Karpas-422 (cell line): ENCODE measurements at places on chromosomes 7 and 10. TPM values are rescaled to one million over a fixed set of nuclear protein-coding genes. Genes with fewer than 3 reads are reported as not detected.

DNA sequence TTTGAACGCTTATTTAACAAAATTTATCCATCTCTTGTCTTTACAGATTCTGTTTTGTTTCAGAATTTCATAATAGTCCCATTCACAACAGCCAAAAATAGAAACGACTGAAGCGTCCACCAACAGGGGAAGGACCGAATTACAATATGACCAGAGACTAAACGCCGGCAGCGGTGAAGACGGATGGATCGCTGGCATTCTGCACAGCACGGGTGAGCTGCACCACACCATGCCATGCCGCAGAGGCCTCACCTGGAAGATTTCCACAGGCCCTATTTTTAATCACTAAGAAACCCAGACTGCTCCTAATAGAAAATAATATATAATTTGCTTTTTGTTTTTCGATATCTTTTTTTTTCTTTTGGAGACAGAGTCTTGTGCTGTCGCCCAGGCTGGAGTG lies 91.0 kb downstream of the ELFN1 start:
- H3K27ac ChIP-seq: no peak overlapping the region
- no peak for DNase-seq
- no peaks in the 10 kb centered on the region for H3K36me3 ChIP-seq
- H3K27me3 ChIP-seq: no peaks in the 10 kb centered on the region
- H3K4me1 ChIP-seq: no peaks in the 10 kb centered on the region

DNA sequence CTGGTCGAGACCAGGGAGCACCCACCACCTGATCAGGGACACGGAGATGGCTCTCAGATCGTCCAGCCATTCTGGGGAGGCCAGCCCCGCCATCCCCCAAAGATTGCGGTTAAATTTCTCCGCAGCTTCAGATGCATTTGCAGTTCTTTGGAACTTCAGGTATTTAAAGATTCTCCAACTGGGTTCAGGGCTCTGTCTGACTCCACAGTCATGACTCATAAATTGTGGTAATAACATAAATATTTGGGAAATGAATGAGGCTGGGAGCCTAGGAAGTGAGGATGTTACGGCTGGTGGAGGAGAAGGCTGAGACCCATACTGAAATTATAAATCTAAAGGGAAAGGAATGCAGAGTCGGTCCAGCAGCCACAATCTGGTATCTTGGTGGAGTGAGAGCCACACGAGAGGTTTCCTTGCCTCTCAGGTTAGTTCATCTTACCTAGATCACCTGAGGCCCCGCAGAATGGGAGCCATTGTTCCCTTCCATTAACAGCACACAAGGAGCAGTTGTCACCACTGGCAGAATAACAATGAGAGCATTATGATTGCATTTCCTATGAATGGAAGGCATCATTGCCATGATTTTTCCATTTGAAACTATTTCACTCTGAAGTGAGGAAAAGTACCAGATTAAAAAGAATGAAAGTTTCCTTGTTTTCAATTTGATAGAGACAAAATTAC lies 26.7 kb upstream of the DNAJB6 start:
- H3K4me1 ChIP-seq: no peaks in the 10 kb centered on the region
- DNase-seq: no peak
- no peak overlapping the region for H3K27ac ChIP-seq
- H3K36me3 ChIP-seq: no peaks in the 10 kb centered on the region
- no peak overlapping the region for H3K4me3 ChIP-seq

DNA sequence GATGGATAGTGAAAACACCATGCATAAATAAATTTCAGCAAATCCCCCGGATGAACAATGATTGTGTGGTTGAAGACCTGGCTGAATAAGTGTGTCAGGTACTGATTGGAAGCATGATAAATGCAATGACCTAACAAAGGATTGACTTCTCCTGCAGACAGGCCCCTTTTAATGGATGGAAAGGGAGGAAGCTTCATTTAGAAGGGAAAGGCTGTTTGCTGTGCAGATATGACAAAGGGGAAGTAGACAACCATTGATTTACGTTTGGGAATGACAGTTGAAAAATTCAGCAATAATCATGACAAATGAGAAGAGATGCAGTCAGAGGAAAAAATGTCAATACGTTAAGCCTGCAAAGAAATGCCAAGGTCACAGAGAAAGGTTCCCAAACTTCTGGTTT lies 503.8 kb downstream of the LRMDA start:
- no peaks in the 10 kb centered on the region for H3K36me3 ChIP-seq
- DNase-seq: no peak
- no peak overlapping the region for H3K4me3 ChIP-seq

- H3K36me3 ChIP-seq: no peaks in the 10 kb centered on the region
- no peak overlapping the region for H3K27ac ChIP-seq
- no peaks in the 10 kb centered on the region for H3K4me1 ChIP-seq
- no peaks in the 10 kb centered on the region for H3K27me3 ChIP-seq
Observed at GRCh38 chr7:21317966-21318915, 109.6 kb upstream of the SP4 start.

DNA sequence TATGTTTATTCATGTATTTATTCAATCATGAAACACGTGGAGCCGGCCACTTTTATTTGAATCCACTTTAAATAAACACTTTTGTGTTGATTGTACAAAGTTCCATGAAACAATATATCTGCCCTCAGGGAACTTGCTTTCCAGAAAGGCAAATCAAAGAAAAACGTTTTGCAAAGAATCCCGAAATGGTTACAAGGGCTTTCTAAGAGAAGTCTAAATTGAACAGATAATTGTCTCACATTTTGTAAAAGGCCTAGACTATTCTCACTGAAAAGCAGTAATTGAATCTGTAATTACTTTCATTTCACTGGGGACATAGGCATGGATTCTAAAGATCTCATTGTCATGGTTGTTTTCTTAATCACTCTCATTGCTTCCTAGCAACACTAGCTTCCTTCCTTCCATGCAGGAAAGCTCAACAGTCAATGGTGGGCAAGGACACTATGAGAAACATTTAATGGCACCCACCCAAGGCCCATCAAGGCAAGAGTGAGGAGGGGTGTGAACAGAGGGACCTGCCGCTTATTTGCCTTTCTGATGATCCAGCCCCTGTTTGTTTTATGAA lies 622.4 kb upstream of the C7orf33 start:
- no peak overlapping the region for H3K4me3 ChIP-seq
- H3K4me1 ChIP-seq: no peaks in the 10 kb centered on the region
- H3K27me3 ChIP-seq: no peaks in the 10 kb centered on the region
- no peak overlapping the region for H3K27ac ChIP-seq

GRCh38 chr7:50762337-50762736 lies 20.4 kb downstream of the GRB10 start:
- no peaks in the 10 kb centered on the region for H3K4me1 ChIP-seq
- H3K4me3 ChIP-seq: no peak overlapping the region

The OSBPL3 gene
- 120 and 149 TPM in 2 replicates for total RNA-seq

The MAD1L1 gene
- 38.6 and 61.5 TPM in 2 replicates for total RNA-seq

GRCh38 chr10:49512121-49512809 lies 26.7 kb downstream of the ERCC6 start:
- H3K4me3 ChIP-seq: no peak overlapping the region
- H3K4me1 ChIP-seq: peaks cover 14% of the 10 kb centered on the region
- H3K27ac ChIP-seq: no peak overlapping the region
- H3K36me3 ChIP-seq: no peaks in the 10 kb centered on the region

GRCh38 chr10:47415520-47416304 lies 31.6 kb upstream of the ZNF488 start:
- no peak overlapping the region for H3K27ac ChIP-seq
- no peaks in the 10 kb centered on the region for H3K27me3 ChIP-seq
- no peak for DNase-seq
- no peaks in the 10 kb centered on the region for H3K36me3 ChIP-seq

DNA sequence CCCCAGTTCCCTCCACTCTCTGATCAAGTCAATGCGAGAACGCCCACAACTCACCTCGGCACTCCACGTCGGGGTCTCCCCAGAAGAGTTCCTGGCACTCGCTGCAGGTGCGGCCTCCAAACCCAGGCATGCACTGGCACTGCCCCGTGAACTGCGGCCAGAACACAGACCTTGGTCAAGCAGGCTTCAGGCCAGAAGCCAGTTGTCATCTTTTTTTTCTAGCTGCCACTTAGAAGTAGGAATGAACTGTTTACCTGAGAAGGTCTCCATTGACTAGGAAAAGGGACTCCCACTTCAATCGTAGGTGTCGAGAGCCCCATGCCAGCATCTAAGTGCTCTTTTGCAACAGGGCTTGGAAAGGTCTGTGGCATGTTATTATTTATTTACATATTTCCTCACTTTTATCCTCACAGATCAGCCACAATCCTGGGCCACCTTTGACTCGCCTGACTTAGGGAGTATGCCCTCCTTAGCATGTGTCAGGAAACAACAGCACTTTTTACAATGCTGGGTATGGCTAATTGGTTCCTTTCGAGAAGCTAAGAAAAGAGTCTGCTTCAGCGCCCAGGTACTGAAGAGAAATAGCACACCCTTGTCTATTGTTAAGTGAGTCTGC lies 51.7 kb downstream of the LAMB1 start:
- H3K27me3 ChIP-seq: no peaks in the 10 kb centered on the region
- no peak for DNase-seq
- no peaks in the 10 kb centered on the region for H3K4me1 ChIP-seq
- no peak overlapping the region for H3K27ac ChIP-seq
- no peaks in the 10 kb centered on the region for H3K36me3 ChIP-seq

DNA sequence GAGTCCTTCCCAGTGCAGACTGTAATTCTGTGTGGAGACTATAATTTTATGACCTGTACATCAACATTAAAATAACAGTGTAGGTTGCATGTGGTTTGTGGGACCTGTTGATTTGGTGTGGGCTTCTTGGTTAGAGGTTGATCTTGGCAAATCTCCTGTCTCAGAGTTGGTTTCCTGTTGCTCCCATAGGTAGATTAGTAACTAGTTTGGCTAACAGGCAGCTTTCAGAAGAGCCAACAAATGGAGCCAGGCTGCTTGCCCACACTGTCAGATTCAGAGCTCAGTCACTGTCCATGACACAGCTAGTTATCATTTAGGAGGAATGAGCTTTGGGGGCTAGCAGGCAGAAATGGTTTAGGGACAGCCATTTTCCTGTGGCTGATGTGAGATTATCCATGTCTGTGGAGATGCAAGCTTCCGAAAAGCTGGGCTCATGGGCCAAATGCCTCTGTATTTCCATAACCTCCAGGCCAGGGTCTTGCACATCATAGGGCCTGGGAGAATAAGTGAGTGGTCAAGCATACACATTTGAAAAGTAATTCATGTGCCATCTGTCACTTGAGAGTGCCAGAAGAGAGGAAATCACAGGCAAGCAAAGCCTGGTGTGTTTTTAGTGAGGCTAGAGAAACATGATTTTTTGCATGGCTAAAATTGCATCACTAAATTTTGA lies 33.4 kb downstream of the CCM2 start:
- no peaks in the 10 kb centered on the region for H3K27me3 ChIP-seq
- H3K4me1 ChIP-seq: no peaks in the 10 kb centered on the region
- H3K27ac ChIP-seq: no peak overlapping the region
- no peak overlapping the region for H3K4me3 ChIP-seq

DNA sequence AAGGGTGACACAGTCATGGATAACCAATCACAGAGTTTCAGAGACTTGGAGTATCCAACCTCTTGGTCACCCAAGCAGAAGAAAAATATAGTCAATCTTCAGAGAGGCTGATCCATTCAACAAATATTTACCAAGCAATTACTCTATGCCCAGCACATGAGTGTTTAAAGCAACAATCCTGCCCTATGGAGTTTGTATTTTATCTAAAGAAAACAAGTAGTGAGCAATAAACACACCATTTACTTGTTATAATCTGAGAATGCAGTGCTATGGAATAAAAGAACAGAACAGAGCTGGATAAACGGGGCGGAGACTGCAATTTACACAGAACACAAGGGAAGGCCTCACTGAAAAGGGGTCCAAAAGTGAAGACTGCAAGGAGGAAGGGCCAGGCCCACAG lies 63.8 kb downstream of the GRB10 start:
- H3K27ac ChIP-seq: no peak overlapping the region
- DNase-seq: no peak
- H3K36me3 ChIP-seq: no peaks in the 10 kb centered on the region
- no peak overlapping the region for H3K4me3 ChIP-seq
- no peaks in the 10 kb centered on the region for H3K4me1 ChIP-seq
- no peaks in the 10 kb centered on the region for H3K27me3 ChIP-seq

The DGKI gene
- total RNA-seq: not detected in 2 replicates

DNA sequence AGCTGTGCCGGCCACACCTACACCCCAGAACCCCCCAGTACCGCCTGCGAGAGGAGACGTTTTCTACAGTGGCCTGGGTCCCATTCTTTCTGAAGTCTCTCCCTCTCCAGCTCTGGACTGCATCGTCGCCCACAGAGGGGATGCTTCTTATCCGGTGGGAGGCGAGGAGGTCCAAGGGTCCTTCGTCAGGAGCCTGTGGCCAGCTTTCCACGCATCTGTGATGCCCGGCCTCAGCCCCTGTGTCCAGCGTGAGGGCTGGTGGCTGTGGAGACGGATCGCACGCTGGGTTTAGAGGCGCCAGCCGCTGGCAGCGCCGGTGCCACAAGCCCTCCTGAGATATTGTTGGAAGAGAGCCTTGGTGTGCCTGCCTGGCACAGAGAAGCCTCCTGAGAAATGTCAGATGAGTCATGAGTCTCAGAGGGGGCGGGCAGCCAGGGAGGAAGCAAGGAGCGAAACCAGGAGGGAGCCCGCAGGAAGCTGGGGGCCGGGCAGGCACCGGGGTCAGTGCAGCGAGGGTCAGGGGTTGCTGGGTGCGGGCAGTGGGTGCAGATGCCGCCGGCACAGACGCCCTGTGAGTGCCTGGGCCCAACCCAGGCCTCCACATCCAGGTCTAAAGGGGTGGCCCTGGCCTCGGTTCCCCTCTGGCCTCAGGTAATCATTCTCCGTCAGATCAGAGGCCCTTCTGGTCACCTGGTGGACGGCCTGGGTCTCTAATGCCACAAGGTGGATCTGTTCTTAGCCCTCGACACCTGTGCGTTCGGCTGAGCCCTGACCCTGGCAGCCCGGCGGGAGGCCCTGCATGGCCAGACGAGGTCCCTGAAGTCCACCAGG lies 86.0 kb upstream of the DIP2C start:
- H3K27ac ChIP-seq: no peak overlapping the region
- no peaks in the 10 kb centered on the region for H3K36me3 ChIP-seq
- no peak for DNase-seq
- H3K4me3 ChIP-seq: no peak overlapping the region
- 0 out of 2 replicates have a peak, but pooled peaks cover 2% of the 10 kb centered on the region for H3K27me3 ChIP-seq

GRCh38 chr10:127815147-127815546 lies 77.6 kb downstream of the CLRN3 start:
- H3K4me3 ChIP-seq: no peak overlapping the region
- H3K27ac ChIP-seq: no peak overlapping the region
- DNase-seq: peak; percentile 55
- H3K4me1 ChIP-seq: no peaks in the 10 kb centered on the region

The HTR7 gene
- total RNA-seq: 0.26 TPM in 1 of 2 replicates, not detected in the other

- H3K27me3 ChIP-seq: no peaks in the 10 kb centered on the region
- peak; percentile 73 for DNase-seq
- no peak overlapping the region for H3K27ac ChIP-seq
Observed at GRCh38 chr10:77582710-77583115, 54.9 kb downstream of the KCNMA1 start.
